ENCODE measurements at places on chromosomes 2 and 18.

DNA sequence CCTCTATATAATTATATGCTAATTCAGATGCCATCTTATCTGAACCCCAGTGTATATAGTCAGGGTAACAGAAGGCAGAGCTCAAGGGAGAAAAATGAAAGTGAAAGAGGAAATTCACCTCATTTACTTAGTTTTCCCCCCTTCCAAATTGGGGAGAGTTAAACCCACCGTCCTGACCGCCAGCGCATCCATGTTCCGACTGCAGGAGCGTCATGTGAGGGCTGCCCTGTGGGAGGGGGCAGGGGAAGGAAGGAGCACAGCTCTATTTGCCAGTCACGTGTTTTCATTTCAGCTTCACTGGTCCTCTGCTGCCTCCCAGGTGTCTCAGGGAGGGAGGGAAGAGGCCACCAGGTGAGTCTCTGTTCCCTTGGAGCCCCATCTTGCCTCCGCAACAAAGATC is 13.2 kb downstream of the CNNM4 start:
- DNase-seq, result no peak

- DNase-seq, result no peak
Observed at GRCh38 chr2:163717993-163718680, 17.7 kb downstream of the FIGN start.

DNA sequence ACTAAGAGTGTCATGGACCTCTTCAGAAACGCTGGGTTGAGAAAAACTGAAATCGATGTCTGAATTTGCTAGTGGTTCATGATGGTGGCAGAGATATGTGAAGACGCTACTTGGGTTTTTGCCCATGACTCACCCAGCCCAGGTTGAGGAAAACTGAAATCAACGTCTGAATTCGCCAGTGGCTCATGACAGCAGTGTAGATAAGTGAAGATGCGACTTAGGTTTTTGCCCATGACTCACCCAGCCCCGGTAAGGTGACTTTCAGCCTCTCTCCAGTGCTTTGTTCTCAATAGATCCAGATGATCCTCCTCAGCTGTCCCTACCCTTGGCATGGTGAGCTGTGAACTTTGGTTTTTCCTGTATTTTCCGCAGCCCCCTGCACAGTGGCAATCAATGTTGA is 105.3 kb upstream of the SIX3 start:
- peak; percentile 3 for DNase-seq

DNA sequence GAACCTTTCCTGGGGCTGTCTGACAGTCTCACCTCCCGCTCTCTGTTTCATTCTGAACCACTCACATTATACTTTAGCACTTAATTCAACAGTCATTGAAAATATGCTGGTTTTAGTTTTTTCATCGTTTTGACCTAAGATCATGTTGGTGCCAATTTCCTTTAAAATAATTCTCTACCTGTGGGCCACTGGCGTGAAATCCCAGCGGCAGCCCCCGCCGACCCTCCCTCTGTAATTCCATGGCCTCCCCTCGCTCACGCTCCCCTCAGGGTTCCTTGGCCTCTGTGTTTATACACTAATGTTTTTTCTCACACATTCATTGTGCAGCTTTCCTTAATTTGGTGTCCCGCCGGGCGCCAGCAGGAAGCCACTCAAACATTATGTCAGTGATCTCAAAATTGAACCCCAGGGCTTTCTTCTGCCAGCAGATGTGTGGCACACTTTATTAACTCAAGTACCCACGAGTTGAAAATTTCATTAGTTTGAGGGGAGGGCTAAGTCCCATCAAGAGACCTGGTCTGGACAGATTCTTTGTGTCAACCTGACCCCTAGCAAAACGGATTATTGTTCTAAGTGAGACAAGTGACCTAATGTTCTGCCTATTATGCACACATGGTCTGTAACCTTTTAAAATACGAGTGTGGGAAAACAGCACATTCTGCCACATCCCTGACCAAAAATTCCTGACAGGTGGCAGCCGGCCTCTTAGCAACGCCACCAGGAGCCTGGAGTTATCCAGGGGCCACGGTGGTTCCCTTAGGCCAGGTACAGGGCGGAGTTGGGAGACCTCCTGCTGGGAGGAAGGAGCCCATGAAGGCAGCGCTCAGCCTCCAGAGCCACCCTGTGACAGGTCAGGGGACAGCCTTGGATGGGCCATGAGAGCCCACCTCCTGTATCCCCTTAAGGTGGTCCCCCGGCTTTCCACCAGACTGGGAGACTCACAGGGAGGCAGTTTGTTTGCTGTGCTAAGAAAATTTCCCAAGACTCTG is 53.1 kb downstream of the APOB start:
- DNase-seq, result no peak

- DNase-seq, result no peak
Observed at GRCh38 chr18:68991286-68991685, 193.4 kb downstream of the CCDC102B start.

DNA sequence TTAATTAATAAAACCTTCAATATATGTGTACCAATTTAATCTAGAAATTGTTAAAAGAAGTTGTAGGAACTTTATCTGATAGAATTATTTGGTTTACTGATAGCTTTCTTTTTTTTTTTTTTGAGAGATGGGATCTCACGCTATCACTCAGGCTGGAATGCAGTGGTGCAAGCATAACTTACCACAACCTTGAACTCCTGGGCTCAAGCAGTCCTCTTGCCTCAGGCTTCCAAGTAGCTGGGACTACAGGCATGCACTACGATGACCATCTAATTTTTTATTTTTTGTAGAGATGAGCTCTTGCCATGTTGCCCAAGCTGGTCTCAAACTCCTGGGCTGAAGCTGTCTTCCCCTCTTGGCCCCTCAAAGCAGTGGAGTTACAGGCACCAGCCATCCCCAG is 66.8 kb downstream of the CCDC138 start:
- DNase-seq, result no peak

DNA sequence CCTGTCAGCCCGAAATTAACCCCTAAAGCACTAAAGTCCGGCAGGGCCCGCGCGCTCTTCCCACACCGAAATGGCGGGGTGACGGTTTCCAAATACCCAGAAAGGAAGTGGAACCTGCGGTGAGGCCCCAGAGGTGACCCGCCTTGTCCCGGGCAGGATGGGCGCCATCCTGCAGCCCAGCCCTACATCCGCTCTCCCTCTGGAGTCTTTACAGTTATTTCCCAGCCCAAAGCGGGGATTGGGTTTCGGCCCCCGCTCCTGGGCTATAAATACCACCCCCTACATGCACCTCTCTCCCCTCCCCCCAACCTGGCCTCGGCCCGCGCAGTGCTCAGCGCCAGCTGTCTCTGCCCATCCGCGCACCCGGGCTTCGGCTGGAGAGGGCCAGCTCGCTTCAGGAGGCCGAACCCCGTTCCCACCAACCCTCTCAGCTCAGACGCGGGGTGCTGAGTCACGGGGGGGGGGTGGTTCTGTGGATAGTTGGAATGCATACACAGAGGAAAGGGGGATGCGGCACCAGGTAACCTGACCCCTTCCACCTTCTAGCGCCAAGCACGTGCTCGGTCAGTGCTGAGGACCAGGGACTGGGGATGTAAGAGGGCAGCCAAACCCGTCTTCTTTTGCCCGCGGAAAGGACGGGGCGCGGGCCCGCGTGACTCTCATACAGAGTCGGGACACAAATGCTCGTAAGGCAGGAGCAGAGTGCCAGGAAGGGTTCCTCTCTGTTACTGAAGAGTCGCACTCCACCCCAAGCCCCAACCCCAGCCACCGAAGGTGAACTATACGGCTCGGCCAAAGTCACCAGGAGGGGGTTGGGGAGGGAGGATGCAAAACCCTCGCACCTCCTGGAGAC is at the start of gene TUBA4B:
Gene TUBA4B (plus strand): TSS at position 344 of the 853 bp plus-strand sequence. CDS start 165 bp downstream, at position 509.
- no peak for DNase-seq

DNA sequence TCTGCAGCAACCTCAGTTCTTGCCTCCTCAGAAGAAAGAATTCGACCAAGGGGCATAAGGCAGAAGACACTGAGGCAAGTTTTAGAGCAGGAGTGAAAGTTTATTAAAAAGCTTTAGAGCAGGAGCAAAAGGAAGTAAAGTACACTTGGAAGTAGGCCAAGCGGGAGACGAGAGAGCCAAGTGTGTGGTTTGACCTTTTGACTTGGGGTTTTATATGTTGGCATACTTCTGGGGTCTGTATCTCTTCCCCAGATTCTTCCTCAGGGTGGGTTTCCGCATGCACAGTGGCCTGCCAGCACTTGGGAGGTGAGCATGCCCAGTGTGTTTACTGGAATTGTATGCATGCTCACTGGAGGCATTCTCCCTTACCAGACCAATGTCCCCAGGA is 59.3 kb upstream of the ANKRD44 start:
- no peak for DNase-seq

- DNase-seq, result no peak
Observed at GRCh38 chr2:164205347-164205746, 415.9 kb downstream of the GRB14 start.

DNA sequence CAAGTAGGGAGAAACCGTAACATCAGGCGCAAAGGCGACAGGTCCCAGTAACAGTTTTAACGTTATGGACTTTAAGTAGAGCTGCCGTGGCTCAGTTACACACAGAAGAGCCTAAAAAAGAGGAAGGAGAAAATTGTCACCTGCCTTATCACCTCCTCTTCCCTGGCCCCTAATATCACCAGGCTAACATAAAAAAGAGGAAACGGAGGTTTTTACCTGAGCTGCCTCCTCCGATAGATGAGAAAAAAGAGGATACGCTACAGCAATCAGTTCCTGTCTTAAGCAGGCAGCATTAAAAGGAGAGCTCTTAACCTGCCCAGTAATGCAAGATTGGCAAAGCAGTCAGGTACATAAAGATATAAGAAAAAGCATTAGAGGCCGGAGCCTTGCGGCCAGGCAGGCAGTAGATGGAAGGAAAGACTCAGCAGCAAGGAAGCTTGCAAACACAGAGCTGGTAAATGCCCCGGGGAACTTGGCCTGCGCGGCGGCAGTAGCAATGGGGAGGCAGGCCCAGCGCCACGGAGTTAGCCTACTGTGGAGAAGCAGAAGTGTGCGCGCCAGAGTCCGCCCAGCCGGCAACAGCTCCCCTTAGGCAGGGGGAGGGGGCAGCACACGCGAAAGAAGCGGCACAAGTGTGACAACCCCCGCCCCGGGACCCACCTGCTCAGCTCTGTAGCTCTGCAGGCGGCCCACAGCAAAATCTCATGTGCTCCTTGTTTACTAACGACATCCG is 116.3 kb upstream of the SCN7A start:
- no peak for DNase-seq

- DNase-seq, result no peak
Observed at GRCh38 chr2:24409700-24410556, 49.6 kb upstream of the ITSN2 start.

GRCh38 chr18:31399306-31400032 is 22.9 kb downstream of the DSG4 start:
- DNase-seq, result no peak

DNA sequence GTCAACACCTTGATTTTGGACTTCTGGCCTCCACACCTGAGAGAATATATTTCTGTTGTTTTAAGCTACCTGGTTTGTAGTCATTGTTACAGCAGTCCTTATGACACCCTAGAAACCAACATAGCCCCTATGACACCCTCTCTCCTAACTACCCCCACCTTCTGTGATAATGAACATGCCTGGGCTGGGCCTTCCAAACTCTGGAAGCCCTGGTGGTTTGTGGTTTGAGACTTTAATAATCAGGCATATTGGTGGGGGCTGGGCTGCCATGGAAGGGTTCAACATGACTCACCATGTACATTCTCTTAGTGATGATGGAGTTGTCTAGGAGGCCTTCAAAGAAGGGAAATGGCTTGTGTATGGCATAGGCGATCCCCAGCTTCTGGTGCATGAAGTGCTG is 3.3 kb downstream of the SP110 start:
- no peak for DNase-seq

DNA sequence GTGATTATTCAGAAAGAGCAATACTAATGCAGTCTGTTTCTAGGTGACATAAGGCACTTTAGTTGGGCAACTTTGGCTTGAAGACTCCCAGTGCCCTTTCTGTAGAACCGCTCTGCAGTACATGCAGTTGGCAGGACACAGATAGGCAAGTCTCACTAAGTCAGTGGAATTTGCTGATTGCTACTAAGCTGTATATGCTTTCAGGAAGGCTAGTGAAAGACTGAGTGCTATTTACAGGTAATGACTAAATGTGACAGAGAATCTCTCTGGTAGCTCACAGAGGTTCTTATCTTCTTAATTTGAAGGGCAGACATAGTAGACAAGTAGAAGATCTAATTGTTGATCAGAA is 243.0 kb downstream of the WDPCP start:
- no peak for DNase-seq

DNA sequence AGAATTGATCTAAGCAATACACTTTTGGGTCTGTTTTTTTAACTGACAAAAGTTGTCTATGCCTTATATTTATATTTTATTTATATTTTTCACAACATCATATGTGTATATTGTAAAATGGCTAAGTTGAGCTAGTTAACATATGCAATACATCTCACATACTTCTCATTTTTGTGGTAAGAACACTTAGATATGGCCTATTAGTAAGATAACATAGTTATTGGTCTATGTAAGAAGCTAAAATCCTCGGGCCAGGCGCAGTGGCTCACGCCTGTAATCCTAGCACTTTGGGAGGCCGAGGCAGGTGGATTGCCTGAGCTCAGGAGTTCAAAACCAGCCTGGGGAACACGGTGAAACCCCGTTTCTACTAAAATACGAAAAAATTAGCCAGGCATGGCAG is 275.6 kb upstream of the ID2 start:
- DNase-seq, result no peak

GRCh38 chr18:8602040-8602439 is 7.2 kb upstream of the RAB12 start:
- no peak for DNase-seq

DNA sequence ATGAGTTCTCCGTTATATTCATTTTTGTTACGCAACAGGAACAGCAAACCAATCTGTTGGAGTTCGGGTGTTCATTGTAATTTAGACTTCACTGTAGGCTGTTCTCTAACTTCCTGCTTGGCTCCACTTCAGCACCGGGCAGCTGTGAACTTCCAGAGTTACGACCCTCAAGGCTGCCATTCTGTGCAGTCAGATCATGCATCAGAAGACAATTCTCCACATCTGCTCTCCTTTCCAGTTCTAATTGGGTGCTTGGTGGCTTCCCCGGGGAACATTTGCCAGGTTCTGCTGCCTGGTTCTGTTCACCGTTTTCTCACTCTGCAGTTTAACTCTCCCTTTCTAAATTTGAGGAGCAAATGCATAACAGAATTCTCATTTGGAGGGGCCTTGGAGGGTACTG is 237.7 kb downstream of the NYAP2 start:
- DNase-seq, result no peak

DNA sequence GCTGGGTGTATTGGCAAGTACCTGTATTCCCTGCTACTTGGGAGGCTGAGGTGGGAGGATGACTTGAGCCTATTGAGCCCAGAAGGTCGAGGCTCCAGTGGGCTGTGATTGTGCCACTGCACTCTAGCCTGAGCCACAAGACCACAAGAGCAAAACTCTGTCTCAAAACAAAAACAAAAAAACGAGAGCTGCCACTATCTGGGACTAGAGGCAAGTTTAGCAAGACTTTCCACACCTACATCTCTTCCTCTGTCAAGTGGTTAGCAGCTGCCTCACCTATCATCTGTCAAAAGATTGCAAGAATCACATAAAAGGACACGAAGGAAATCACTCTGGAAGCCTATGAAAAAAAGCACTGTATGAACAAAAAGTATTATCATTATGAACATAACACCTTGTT is 55.2 kb upstream of the RIOK3 start:
- no peak for DNase-seq
